ENCODE measurements at places on chromosomes 3 and 15. TPM values are rescaled to one million over a fixed set of nuclear protein-coding genes. Genes with fewer than 3 reads are reported as not detected.

Gene ADIPOQ
- not detected for total RNA-seq

GRCh38 chr3:126536126-126536525 is 12.2 kb downstream of the CHST13 start:
- DNase-seq: no peak

DNA sequence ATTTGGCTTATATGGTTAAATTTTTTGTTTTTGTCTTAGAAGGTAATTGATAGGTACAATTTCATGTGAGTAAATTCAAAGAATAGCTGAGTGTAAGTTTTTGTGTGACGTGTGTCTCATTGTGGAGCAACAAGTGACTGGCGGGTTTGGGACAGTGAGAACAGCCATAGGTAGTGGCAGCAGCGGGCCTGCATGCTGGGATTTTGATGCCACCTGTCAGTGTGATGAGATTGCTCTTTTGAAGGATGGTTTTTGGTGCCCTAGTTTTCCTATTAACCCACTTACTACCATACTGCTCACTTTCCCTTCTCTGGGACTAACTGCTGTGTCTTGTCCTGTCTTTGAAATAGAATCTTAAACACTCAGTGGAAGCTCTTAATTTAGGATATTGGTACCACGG is 522.6 kb downstream of the NAALADL2 start:
- no peak for DNase-seq

Gene ACOX2
- 3.1 TPM for total RNA-seq

- no peak for DNase-seq
These were observed 17.3 kb upstream of the GABRB3 start for GRCh38 chr15:26790118-26790517.

DNA sequence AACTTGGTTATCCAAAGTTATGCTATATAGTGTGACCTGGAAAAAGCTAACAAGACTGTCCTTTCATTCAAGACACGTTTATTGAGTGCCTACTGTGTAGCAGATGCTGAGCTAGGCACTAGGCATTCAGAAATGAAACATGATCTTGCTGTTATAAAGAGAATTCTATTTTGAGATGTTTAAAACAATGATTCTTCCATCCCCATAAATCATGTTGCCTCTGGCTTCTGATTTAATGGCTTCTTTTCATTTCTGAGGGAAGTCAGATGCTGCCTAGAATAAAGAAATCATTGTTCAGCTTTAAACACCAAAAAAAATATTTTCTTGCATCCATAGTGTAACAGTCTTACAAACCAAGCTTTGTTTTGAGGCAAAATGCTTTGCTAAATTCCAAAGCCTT is 620.9 kb upstream of the UBE2E2 start:
- no peak for DNase-seq

DNA sequence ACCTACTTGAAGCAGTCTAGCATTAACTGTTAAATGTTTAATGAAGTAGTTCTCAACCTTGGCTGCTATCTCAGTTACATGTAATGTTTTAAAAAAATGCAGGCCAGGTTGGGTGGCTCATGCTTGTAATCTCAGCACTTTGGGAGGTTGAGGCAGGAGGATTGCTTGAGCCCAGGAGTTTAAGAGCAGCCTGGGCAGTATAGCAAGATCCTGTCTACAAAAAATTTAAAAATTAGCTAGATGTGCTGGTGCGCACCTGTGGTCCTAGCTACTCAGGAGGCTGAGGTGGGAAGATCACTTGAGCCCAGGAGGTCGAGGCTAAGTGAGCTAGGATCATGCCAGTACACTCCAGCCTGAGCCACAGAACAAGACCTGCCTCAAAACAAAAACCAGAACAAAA is 29.3 kb downstream of the UBE2E1 start:
- no peak for DNase-seq

DNA sequence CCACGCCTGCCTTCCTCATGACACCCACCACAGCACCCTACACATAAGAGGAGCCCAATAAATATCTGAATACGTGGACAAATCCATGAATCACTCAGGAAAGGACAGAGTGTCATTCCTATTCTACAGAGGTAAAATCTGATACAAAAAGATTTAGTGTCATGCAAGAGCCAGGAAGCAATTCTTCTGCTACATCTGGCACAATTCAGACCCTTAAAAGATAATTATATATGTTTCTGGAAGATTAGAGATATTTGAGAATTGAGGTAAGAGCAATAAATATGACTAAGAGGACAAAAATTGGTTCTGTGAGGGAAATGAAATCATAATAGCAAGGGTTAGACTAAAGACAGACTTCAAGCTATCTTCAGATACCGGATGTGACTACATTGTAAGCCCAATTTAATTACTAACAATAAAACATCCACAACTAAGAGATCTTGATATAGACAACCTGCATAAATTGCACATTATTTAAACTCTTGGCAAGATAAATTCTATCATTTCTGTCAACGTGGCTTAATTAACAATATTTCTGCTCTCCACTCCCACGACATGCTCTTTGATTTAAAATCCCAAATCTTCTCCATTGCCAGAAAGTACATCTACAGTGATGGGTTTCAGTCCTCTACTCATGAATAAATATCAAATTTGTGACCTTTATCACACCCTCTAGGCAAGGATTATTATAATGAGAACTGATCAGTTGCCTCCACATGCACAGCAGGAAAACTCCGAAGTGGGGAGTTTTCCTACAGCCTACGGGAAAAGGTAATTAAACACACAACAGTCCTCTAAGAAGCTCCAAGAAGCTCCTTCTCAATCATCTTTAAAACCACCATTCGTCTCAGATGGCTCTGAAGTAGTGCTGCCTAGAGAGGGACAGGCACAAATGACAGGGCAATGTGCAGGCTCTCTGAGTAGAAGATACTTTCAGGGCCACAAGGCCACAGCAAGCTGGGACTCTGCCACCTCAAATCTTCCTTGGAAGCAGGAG is 32.6 kb downstream of the MB21D2 start:
- DNase-seq: no peak

Gene FANCD2OS
- total RNA-seq: not detected

GRCh38 chr3:122458992-122459391 is 43.1 kb upstream of the WDR5B start:
- DNase-seq: no peak

DNA sequence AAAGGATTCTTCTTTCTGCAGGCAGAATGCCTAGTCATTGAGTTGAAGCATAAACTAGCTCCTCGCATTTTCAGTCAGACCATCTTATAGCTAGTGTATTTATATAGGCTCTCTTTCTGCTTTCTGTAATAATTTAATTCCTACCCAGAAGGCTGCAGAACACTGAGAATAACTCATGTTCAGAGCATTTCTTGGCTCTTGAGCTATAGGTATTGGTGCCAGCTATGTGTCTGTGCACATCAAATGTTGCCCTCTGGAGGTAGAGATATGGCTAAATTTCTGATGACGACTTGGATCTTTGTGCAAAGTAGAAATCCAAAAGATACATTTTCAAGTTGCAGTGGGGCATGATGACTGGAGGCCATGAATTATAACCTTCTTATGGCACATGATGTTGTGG is 336.2 kb upstream of the TPM1 start:
- no peak for DNase-seq

DNA sequence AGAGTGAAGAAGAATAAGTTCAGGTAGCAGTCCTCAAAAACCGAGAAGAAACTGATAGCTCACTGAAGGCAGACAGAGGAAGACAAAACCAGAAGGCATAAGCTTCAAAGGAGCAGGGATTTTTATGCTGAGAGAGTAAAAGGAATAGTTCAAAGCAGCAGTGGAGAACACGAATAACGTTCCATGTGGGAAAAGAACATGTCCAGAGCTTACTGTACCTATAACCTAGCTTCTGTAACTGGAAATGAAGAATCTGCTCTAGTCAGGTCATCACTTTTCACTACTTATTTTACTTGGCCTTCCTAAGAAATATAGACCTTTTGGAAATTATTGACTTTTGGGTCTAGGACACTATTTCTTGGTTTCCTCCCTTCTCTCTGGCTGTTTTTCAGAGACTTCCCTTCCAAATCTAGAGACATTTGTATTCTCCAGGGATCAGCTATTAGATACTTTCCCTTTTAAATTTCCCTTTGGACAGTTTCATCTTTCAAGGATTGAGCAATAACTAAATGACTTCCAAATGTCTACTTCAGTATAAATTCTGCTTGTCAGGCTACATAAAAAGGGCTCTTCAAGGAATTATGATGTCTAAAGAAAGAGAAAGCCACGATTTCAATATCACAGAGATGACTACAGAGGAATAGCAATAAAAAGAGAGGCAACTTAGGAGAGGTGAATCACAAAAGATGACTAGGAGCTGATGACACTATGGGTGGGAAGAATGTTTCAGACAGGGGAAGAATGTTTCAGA is 46.7 kb downstream of the UBE3A start:
- DNase-seq: no peak

GRCh38 chr3:197434830-197435229 is 120.9 kb downstream of the BDH1 start:
- DNase-seq: no peak

Gene KLHL40
- total RNA-seq: not detected

DNA sequence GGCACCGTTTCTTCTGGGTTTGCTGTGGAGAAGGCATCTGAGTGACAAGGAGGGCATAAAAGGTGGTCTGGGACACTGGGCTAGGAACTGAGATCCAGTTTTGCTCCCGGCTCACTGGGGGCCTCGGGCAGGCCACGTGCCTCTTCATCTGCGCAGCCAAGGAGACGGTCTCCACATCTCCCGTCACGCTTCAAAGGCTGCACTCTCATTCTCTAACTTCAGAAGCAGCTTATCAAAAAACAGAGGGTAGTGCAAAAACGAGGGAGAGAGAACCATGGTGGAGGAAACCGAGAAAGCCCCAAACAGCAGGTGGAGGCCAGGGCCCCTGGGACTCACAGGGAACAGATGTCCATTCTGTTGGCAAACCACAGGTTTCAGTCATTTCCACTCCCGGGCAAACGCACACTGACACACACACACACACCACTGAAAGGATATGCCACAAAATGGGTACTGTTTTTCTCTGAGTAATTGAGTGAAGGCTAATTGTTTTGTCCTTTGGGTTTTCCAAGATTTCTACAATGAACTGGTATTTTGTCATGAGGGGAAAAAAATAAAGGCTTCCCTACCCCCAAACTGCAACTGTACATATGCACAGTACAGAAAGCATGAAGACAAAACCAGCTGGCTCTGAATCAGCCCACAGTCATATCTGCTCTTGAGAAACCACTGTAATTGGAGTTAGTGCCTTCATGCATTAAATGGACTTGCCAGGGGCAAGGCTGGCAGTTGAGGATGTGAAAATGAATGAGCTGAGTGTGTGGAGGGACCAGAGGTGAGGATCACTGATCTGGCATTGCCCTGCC is 71.9 kb downstream of the MGLL start:
- no peak for DNase-seq

Gene SYNPR
- total RNA-seq: 0.54 TPM

- no peak for DNase-seq
These were observed 21.8 kb downstream of the ATRIP start for GRCh38 chr3:48468329-48468731.

Gene NR2F2
- total RNA-seq: not detected

Gene GPR156
- 2.1 TPM for total RNA-seq

Gene GPR176
- 198 TPM for total RNA-seq

Gene MAP1A
- 3.4 TPM for total RNA-seq

Gene BCHE
- total RNA-seq: 1.9 TPM

Gene C3orf22
- not detected for total RNA-seq

- no peak for DNase-seq
These were observed 61.0 kb downstream of the GPR160 start for GRCh38 chr3:170098753-170099152.

Gene KY
- total RNA-seq: not detected

DNA sequence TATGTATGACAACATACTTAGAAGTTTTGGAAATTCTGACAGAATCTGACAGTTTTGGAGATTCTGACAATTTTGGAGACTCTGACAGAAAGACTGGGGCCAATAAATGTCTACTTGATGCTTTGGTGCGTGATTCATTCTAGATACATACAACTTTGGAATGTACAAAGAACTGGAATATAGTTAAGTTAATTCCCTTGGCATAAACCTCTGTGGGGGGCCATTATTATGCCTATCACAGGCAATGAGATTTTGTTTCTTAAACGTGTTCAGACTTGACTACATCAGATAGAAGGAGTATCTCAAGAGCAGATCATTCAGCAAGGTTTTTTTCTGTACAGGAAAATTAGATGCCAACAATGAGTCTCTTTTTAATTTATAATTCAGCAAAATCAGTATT is 617.6 kb upstream of the ZNF717 start:
- no peak for DNase-seq

- no peak for DNase-seq
These were observed 148.6 kb downstream of the SUCNR1 start for GRCh38 chr3:152021951-152022461.

DNA sequence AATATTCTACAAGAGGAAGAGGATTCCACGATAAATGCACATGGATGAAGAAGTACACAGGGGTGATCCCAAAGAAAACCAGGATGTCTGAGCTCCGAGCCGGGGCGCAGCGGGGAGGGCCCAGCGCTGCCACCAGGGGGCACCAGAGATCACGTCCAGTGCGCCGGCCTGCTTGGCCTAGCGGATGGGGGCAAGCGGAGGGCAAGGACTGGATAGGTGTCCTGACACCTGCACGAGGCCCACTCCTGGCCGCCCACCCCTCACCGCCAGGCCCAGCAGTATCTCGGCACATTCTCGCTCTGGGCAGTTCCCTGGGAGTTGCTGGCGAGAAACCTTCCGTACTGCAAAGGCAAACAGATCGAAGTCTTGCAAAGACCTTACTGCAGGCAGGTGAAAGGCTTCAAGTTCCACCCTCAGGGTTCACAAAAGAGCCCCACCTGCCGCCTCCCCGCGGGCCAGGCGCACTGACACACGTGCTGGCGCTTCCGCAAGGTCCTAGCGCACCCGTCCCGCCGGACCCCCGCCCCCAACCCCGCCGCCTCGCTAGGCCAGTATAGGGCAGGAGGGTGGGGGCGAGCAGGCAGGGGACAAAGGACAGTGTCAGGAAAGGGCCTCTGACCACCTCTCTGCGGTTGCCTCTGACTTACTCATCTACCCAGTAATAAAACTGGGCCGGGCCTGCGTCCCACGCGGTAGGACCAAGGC is 3.3 kb downstream of the ANKRD63 start:
- peak; percentile 99 for DNase-seq

GRCh38 chr3:171092467-171092911 is 66.0 kb upstream of the SLC2A2 start:
- DNase-seq: no peak

DNA sequence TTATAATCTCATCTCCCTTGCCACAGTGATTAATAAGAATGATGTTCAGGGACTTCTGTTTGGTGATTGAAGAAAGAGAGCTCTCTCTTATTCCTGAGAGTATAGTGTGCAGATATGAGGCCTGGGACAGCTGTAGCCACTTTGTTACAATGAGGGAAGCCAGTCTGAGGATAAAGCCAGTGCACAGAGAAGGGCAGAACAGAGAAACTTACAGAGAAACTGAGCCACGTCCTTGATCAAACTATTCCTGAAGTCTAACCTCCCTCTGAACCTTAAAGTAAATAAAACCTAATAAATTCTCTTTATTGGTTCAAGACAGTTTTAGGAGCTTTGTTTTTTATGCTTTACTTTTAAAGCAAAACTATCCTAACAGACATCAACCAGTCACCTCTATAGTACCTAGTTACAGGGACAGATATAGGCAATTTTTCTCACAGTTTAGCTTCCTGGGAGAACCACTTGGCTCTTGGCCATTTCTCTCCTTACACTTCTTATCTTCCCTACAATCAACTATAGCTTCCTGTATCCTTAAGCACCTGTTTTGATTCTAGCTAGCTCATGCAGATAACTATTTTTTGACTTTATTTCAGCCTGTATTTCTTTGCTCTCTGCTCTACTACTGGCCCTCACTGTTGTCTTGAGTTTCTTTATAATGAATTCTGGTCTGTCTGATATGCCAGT is 284.4 kb downstream of the SHQ1 start:
- DNase-seq: no peak

Measured in H1 (cell line).